ENCODE measurements at places on chromosomes 6 and 20.
A peak's percentile ranks its signal among the peaks of the same experiment; 100 is the strongest.

DNA sequence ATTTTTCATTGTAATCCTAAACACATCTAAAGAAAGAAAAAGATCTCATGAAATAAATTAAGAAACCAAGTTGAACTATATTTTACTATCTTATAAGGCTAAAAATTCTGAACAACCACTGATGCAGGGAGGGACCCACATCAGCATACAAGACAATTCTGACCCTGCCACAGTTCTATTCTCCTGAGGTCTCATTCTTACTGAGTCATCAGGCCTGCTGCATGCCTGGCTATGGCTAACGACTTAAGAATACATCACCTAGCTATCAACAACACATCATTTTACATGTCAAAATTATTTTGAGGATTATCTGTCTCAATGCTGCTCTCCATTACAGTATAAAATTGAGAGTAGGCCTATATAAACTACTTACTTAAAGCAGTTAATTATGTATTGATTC lies 52.9 kb downstream of the FBXL4 start:
- no peak for DNase-seq

DNA sequence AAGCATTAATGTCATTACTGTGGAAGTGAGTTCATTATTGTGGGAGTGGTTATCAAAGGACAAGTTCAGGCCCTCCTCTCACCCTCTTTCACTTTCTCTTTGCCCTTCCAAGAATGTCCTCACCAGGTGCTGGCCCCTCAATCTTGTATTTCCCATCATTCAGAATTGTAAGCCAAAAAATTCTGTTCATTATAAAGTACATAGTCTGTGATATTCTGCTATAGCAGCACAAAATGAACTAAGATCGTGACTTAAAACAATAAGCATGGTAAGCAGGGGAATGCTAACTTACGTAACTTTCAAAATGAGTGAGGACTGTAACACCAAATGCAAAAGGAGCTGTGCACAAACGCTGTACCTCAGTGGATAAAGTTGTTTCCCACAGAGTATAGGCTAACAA lies 515.7 kb upstream of the BTBD3 start:
- DNase-seq, result no peak

DNA sequence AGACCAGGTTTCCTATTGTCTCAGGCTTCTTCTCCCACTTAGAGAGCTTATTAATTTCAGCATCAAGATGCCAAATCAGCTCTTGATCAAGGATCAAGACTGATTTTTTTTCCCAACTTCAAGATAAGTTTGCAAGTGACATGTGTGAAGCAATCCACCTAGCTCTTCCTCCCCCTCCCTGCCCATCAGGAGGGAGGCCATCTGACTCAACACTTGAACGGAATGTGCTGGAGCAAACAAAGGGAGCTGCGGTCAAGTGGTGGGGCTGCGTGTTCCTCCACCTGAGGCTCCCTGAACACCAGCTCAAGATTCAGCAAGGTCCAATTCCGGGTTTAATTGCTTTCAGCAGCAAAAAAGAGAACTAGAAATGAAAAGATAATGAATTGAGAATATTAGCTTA lies 38.7 kb downstream of the TTI1 start:
- DNase-seq, result no peak

- no peak for DNase-seq
Observed at GRCh38 chr6:85674604-85675003, 31.9 kb upstream of the SYNCRIP start.

DNA sequence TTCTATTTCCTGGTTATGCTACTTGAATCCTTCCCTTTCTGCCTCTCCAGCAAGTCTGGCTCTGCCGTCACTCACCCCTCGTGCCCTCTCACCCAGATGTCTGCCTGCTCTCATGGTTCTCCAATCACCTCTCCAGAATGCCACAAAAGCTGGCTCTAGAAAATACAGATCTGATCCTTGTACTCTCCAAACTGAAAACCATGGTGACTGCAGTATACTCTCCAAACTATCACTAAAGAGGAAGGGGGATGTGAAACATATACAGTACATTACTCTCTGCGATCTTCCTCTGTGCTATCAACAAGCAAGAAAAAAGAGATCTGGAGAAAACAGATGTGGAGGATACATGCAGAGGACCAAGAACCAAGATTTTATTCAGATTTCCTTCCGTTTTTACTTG lies 91.1 kb downstream of the ATXN1 start:
- DNase-seq, result no peak

DNA sequence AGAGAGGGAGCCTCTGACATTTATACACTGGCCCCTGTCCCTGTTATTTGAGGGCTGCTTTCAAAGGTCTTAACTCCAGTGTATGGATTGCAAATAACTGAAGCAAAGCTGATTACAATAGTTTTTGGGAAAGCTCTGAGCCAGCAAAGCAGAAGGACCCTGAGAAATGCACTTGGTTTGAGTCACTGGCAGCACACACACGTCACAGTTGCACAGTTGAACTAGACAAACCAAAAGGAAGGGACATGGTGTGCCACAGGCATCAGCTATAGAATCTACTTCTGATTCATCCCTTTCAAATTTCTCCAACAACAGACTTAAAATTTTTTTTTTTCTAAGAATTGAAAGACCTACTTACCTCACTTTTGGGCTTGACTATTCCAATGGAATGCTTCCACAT lies 56.4 kb downstream of the SNRNP48 start:
- no peak for DNase-seq

DNA sequence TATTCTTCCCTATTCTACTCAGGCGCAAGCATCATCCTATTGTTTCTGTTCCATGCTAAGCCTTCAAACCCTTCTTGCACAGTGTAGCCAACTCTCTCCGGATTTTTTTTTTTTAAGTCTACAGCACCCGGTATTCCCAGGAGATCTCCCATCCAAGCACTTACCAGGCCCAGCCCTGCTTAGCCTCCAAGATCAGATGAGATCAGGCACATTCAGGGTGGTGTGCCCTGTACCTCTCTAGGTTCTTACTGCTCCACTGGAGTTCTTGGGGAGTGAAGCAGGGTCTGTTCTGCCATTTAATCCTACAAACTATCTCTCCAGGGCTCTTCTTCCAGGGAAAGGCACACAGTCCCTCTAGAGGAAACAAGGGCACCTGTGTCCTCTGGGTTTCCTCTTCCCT lies 14.9 kb upstream of the NUP153 start:
- no peak for DNase-seq

DNA sequence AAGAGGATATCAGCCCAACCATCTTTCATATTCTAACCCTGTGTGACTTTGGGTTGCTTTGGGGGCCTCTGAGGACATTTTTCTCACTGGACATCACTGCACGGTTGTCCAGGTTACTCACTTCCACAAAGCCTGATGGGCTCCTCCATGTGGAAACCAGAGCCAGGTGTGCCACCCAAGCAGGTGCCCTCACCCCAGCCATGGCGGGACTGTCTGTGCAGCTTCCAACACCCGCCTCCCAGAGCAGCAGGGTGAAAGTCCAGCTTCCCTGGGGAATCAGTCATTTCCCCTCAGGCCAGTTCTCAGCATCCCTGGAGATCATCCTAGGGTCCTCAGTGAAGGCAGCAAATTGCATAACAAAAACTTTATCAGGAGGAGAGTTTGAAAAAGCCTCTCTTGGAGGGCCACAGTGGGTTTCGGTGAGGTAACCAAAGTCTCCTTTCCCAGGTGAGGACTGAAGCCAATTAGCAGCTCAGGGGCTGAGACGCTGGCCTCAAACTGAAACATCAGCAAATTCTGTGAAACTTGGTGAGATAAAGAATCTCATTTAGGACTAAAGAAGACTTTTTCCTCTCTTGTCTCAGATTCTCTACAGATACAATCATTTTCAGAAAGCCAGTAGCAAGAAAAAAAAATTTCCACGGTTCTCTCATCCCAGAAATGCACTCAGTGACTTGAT lies 289.6 kb upstream of the CDH4 start:
- no peak for DNase-seq

DNA sequence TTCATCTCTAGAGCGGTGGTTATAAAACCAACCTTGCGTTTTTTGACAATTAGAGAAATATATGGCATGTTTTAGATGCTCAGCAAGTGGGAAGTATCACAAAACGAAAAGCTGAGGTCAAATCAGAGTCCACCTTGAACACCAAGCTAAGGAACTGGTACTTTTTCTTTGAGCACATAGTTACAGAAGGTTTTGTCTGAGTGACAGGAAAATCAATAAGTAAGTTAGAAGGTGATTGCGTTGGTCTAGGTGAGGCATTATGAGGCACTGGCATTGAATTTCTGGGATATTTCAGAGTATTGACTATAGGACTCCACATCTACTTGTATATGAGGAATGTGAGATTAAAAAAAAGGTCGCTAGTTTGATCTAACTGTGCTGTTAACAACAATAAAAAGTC lies 597 bp upstream of the HINT3 start:
- no peak for DNase-seq

GRCh38 chr20:33967126-33967525 lies 26.6 kb upstream of the RALY start:
- no peak for DNase-seq

DNA sequence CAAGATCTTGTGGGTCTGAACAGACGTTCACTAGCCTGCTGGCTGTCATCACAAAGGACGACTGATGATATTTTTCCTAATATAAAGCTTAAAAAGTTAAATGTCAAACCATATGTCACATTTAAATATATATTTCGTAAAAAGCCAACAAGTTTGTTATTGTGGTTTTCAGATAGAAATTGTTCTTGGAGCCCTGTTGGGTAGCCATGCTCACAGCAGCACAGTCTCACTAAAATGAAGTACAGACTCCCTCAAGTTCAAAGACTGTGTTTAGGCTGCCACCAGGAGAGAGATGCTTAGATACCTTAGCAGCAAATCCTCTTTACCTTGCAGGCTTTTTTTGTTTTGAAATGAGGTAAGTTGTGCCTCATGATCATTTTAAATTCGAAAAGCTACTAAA lies 17.8 kb downstream of the EEF1E1 start:
- no peak for DNase-seq

- DNase-seq, result no peak
Observed at GRCh38 chr6:53347921-53348370, 804 bp downstream of the ELOVL5 start.

DNA sequence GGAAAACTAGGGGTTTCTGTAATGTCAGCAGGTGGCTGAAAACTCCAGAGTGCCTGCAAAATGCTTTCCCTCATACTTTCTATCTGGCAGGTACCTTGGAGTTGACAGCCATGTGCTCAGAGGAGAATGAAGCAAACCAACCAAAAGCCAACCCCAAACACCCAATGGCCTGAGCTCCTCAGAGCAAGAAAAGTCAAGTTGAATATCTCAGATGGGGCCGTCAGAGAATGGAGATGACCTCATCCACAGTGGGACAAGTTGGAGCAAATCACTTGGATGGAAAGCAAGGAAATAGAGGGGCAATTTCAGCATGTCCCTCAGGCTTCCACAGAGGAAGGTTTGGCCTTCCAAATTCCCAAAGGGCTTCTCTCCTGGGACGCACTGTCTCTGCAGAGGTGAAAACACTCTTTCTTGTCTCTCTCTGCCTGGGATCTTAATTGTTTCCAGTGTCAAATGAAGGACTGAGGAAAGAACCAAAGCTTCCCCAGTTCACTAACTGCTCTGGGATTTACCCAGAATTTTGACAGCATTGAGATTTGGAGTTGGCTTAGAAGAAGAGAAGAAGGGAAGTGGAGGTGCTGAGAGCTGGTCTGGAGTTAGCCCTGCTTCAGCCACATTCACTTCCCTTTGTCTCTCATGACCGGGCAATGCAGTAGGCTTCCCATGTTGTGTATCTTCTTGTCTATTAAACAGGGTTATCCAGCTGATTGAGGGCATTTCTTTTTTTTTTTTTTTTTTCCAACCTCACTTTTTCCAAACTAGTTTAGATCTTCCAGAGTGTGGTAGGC lies 42.2 kb downstream of the PRND start:
- no peak for DNase-seq

GRCh38 chr20:62623488-62624324 lies 18.6 kb upstream of the SLCO4A1 start:
- peak; percentile 79 for DNase-seq

- DNase-seq, result no peak
Observed at GRCh38 chr6:100184473-100184872, 190.4 kb upstream of the MCHR2 start.

GRCh38 chr6:93389192-93389591 lies 30.2 kb downstream of the EPHA7 start:
- no peak for DNase-seq

DNA sequence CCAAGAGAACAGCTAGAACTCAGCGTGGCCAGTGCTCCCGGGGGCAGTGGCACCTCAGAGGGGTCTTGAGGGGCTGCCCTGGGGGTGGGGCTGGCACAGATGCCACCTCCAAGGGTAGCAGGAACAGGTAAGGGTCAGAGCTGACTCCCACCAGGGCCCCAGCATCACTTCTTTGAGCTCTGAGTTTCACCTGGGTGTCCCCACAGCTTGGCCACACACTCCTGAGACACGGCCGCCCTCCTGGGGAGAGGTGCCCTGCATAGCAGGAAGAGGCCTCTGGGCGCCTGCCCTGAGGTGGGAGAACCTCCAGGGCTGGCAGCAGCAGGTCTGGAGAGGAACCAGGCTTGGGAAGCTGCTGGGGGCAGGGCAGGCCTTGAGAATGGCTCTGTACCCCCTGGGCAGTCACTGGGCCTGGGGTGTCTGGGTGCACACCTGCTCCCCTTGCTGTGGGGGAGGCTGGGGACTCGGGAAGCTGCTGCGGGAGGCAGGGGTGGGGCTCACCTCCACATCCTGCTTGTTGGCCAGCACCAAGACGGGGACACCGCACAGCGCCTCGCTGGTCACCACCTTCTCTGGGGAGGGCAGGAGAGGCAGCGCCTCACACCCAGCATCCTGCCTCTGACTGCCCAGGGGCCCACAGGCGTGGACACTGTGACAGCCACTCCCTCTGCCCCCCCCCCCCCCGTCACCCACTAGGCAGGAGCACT lies 5.0 kb downstream of the TNFRSF6B start:
- DNase-seq, result no peak

DNA sequence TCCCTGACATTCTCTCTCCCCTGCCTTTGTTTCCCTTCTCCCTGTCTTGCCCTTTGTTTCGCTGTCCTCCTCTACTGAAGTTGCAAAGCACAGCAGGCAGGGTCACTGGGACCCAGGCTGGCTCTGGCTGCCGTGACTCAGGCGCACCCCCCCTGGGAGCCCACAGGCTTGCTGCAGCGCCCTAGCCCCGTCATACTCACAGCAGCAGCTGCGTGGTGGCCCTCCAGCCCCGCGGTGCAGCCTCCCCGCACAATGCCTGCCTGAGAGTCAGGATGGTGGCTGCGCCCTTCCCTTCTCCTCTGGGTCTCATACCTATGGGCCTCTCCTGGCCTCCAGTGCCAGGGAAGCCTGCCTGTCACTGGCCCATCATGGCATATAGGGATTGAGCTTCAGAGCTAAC lies 41.7 kb downstream of the TXNDC5 start:
- DNase-seq, result no peak

DNA sequence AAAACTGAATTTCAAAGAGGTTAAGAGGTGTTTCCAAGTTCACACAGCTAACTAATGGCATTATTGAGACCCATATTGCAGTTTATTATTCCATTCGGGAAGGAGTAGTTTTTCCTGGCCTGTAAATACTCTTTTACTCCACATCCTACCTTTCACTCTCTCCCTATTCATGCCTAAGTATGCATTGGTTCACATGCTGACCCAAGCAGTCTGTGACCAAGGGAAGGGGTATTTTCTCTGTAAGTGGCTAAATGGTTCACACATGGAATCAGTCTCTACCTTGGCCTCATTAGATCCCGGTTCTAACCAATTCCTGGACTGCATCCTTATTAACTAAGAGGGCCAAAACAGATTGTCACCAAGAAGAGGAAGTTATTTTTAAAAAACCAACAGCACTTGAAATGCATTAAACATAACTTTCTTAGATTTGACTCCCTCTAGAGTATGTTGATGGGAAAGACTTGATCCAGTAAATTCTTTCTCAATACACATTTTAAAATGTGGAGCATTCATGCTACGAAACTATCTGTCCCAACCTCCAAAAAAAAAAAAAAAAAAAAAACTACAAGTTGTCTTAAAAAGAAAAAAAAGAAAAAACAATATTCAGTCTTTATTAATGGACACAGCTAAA lies 17.8 kb upstream of the RSPO3 start:
- DNase-seq, result no peak

- no peak for DNase-seq
Observed at GRCh38 chr6:70552974-70553373, 13.8 kb upstream of the SDHAF4 start.

Data from activated CD8-positive, alpha-beta memory T cell treated with anti-CD3 and anti-CD28 coated beads for 4 hours (primary cell).